NCI-H82 (cell line): ENCODE measurements at places on chromosomes 13 and 19.

- peak; percentile 61 for DNase-seq
Measured at GRCh38 chr19:5799247-5800241, 5.3 kb upstream of the NRTN start.

DNA sequence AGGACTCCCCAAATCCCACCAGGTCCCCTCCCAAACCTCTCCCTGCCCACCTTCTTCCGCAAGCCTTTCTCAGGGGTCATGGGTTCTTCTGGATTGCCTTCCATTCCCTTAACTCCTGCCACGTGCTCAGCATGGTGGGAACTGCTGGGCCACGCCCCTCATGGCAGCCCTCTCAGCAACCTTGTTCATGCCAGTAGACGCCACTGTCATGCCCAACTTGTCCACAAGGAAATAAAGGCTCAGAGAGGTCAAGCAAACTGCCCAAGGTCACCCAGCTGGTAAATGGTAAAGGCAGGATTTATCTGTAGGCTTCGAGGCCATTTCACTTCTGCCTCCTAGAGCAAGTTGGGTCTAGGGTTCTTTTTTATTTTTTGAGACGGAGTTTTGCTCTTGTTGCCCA is 10.9 kb downstream of the PRAM1 start:
- no peak for DNase-seq

DNA sequence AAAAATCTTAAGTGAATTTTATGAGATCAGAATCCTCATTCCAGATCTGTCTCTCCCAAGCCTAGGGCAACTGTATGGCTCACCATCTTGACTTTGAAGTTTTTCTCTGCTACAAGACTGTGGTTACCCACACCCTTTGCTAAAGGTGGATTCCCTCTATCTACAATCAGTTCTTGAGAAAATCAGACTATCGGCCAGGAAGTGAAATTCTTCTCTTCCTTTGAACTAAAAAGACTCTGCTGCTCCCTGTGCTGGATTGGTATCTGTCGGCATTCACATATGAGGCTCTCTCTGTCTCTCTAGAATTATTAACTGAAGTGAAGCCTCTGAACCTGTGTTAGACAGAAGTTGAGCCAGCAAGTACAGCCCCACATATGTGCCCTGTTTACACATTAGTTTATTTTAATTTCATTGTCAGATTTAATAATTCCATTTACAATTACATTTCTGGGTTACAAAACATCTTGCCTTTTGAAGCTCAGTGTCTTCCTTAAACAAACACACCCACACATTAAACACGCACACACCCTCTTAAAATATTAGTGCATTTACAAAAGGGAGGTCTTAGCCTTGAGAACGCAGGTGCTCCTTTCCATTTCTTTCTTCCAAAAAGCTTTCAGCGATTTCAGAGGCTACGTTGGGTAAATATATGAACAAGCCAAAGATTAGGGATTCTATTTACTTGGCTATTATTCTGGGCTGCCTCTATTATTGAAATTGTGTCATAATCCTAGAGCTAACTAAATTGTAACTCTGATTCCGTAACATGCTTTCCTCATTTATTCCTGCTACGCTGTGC is 145.7 kb downstream of the MIPEP start:
- DNase-seq = no peak

- DNase-seq = peak; percentile 49
Measured at GRCh38 chr19:50772476-50772875, 2.2 kb downstream of the GPR32 start.

DNA sequence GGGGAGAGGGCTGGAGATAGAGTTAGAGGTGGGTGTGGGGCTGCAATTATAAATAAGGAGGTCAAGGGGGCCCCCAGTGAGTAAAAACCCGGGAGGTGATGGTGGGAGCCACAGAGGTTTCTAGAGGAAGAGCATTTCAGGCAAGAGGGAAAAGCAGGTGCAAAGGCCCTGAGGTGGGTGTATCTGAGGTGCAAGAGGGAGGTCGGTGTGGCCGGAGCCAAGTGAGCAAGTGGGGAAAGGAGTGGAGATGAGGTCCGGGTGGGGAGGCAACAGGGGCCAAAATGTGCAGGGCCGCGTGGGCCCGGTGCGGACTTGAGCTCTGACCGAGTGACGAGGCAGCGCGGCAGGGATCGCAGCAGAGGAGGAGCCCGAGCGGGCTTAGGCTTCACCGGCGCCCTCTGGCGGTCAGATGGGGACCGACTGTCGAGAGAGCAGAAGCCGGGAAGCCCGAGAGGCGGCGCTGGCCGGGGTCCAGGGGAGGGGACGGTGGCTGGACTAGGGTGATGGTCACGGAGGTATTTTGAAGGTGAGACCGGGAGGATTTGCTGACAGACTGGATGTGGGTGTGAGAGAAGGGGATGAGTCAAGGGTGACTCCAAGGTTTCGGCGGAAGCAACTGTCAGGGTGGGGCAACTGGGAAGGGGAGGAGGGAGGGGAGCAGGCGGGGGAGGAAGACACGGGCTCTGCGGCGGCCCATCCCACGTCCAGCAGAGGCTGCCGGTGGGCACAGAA is 17.7 kb upstream of the SPACA4 start:
- peak; percentile 92 for DNase-seq

DNA sequence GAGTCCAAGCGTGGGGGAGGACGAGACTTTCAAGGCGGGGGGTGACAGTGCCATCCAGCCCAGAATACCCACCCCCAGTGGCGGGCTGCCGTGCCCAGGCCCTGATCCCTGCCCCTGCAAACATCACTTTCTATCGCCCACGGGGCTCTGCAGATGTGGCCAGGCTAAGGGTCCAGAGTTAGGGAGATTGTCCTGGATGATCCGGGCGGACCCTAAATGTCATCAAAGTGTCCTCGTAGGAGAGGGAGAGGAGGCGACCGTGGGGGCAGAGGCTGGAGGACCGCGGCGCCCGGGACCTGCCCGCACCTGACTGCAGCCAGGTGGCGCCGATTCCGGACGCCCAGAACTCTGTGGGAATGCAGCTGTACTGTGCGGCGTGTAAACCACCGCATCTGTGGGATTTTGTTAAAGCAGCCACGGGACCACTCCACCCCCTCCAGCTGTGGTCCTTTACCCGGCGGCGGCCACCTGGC is 32.4 kb downstream of the GJA3 start:
- DNase-seq = peak; percentile 20

DNA sequence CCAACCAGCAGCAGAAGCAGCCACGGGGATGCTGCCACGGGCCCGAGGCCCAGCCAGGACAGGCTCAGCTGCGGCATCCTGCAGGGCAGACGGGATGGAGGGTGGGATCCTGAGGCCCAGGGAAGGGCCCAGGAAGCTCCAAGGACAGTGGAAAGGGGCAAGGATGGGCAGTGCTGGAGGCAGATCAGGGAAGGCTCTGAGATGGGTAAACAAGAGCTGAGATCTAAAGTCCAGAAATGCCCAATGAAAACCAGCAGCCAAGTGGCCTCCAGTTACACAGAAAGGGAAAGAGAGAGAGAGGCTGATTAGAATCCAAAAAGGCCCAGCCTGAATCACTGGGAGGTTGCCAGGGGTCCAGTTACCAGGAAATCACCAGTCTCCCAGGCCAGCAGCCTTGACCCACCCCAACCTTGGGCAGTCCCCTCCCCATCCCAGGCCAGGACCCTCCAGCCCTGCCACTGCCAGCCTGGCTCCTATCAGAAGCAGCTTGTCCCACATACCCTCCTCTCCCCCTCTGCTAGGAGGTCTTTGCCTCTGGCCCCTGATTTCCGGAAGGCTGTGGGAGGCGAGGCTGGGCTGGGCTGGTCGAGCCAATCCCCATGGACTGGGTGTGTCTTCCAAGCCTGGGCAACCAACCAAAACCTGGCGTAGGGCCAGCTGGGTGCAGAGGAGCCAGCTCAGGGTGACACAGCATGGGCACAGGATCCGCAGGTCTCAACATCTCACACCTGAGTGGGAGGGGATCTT is at the start of gene CYP4F11:
CYP4F11 (minus strand) TSS at position 198 of the 747 bp plus-strand sequence; CDS start at position 77, 121 bp downstream.
- DNase-seq = peak; percentile 29

GRCh38 chr13:43933378-43933777 is 53.7 kb downstream of the LACC1 start:
- no peak for DNase-seq

DNA sequence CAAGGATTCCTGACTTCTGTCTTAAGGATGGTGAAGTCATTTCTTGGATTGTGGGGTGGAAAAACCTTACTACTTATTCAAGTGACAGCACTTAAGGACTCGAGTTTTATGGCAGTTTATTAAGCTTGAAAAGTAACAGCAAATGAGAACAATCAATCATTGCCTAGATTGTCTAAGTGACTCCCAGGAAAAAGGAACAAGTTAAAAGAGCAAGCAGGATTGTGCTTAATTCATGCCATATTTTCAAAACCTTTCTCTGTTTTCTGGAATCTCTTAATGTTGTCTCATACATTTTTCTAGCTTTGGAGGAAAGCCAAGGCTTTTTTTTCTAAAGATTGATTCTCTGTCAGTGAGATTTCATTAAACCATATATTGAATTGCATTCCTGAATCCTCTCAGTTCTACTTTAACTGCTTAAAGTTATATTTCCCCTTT is 236.2 kb upstream of the HTR2A start:
- no peak for DNase-seq

GRCh38 chr19:49498475-49498874 is 2.2 kb downstream of the RPS11 start:
- no peak for DNase-seq

DNA sequence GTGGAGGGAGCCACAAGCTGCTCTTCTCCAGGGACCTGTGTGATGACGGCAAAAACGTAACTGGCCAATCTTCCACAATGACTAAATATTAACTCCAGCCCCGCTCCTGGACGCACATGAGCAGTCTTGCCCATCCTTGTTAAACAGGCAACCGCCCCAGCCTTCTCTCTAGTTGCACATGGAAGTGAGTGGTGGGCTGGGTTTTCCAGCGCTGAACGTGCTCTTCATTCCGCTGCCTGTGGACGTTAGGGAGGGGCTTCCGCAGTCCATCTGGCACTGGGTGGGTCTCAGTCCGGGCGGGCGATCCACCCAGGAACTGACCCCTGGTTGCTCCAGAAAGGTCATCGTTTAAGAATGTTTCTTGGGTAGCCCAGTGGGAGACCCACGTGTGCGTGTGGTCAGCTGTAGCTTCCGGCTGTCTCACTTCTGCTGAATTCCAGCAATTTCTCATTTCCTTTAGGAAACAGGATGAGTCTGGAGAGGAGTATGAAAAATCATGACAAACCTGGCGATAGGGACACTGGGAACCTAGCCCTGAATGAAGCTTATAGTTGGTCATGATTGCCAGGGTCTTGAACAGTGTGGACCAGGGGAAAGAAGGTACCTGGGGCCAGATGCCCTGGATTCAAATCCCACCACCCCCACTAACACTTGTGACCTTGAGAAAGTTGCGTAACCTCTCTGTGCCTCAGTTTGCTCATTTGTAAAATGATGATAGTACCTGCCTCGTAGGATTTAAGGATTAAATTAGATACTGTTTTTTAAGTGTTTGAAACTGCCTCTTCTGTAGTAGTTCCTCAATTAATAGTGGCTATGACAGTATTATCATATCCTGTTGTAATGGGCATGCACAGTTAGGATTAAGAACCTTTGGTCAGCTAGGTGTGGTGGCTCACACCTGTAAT is 92.6 kb downstream of the SIPA1L3 start:
- DNase-seq = no peak

GRCh38 chr13:37357548-37357947 is 241.0 kb downstream of the POSTN start:
- DNase-seq = no peak

GRCh38 chr13:24192057-24192810 is 31.7 kb downstream of the SPATA13 start:
- DNase-seq = no peak

- no peak for DNase-seq
Measured at GRCh38 chr13:43495732-43496131, 291.0 kb downstream of the ENOX1 start.

- no peak for DNase-seq
Measured at GRCh38 chr13:65856431-65856830, 1373.7 kb downstream of the PCDH9 start.

- DNase-seq = no peak
Measured at GRCh38 chr13:105170438-105170837, 1365.0 kb downstream of the EFNB2 start.

DNA sequence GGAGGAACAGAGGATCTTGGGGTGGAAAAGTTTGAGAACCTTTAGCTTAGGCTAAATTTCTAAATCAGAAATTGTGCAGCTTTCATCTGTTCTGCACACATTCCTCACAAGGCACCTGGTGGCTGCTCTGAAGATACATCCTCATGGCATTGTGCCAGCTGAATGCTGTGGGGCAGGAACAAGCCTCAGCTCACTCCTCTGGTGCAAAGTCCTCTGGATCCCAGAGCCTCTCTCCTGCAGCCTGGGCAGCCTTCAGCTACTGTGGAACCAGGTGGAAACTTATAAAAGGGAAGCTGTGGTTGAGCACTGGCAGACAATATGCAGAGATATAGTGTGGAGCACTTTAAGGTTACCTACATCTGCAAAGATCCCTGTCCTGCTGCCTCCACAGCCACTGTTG is 72.3 kb downstream of the KCTD12 start:
- no peak for DNase-seq

DNA sequence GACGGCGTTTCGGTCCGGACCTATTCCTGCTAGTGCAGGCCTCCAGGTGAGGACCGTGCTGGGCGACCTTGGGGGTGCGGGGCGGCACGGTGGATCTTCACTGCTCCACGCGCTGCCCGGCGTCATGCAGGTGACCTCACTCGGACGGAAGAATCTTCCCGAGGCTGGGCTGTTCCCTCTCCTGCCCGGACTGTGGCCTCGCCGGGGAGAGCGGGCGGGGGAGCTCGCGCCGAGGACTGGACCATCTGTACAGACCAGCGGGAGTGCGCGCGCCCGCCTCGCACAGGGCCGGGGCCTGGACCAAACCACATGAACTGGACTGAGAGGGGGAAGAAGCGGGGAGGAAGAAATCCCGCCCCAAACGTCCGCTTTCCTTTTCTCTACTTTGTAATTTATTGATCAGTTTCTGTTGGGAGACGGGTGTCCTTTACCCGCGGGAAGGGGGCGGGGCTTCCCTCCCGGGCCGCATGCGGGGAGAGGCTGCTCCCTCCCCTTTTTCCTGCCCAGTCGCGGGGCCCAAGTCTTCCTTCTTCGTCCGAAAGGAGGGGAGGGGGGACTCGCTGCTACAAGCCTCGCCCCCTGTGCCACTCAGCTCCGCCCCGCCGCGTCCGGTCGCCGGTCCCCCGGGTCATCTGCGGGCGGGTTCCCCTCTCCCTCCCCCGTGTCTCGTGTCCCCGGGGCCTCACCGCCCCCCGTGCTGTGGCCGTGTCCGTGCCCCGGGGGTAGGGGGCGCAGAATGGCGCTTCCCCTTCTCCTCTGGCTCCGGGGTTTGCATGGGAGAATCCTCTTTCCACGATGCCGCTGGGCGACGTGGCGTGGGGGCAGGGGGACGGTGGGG is 4.9 kb downstream of the HRC start:
- DNase-seq = peak; percentile 96

GRCh38 chr13:51118809-51119431 is 7.8 kb upstream of the C13orf42 start:
- no peak for DNase-seq

- no peak for DNase-seq
Measured at GRCh38 chr13:111033172-111034130, 81.7 kb upstream of the ARHGEF7 start.
